ENCODE measurements at places on chromosomes 4 and X.

- no peak for DNase-seq
Measured at GRCh38 chrX:40011322-40012038, 86.3 kb downstream of the BCOR start.

GRCh38 chrX:106599411-106599810, 12.4 kb upstream of the RADX start:
- DNase-seq = no peak

DNA sequence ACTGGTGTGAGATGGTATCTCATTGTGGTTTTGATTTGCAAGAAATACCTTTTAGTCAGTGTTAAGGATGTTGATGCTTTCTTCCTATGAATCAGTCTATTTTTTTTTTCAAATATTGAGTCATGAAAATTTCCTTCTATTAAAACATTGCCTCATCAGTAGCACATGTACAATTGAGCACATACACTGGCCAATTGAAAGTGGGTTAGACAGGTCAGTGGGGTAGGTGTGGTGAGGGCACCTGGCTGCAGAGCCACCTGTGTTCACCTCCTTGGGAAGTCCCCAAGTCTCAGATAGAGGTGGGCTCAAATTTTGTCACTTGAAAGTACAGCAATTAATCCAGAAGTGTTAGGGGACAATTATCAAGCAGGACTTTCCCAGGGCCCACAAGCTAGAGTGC, 243.7 kb downstream of the SPRY1 start:
- DNase-seq = peak; percentile 35

- DNase-seq = peak; percentile 24
Measured at GRCh38 chr4:122703868-122704267, 28.6 kb upstream of the BBS12 start.

GRCh38 chr4:171602638-171603355, 210.4 kb upstream of the GALNTL6 start:
- no peak for DNase-seq

GRCh38 chrX:45566456-45566855, 365.8 kb upstream of the DIPK2B start:
- DNase-seq = no peak

DNA sequence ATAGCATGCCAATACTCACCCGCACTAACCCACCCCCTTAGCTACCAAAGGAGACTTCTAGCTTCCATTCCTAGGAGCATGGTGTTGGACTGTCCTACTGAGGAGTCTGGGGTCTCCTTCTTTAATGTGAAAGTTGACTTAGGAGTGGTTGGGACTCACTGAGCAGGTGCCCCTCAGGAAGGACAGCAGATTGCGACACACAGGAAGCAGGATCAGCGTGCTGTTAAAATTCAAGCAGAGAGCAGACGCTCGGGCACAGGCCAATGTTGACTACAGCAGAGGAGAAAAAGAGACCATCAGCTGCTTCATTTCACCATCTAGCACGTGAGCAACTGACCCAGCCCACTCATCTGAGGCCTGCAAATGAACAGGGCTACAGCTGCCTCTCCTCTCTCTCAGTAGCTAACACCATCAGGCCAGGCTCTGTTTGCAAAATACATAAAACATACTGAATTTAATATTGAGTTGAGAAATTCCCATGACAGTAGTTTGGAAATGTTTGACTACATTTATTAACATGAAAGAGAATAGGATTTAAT, 10.8 kb downstream of the NOX1 start:
- no peak for DNase-seq

DNA sequence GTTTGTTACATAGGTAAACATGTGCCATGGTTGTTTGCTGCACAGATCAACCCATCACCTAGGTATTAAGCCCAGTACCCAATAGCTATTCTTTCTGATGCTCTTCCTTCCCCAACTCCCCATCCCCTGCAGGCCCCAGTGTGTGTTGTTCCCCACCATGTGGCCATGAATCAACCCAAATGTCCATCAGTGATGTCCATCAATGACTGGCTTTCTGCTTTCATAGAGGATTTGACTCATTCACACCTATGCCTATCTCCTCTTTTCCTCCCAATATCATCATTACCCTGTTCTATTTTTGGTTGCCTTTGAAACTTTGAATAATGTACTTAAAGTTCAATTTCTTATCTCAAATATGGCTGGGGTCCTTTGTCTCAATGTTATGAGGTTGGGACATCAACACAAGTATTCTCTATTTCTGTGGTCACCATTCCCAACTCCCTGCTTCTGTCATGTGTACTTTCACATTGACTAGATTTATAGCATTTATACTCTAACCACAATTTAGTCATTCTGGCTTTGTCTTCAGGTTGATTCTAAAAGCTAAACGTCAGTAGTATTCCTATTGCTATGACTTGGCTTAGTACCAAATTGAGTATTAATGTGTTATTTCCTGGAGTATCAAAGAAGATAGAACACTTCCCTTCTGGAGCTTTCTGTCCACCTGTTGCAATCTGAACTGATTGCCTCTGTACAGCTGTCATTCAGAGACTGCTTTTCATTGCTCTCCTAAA, 107.2 kb downstream of the TAB3 start:
- no peak for DNase-seq

DNA sequence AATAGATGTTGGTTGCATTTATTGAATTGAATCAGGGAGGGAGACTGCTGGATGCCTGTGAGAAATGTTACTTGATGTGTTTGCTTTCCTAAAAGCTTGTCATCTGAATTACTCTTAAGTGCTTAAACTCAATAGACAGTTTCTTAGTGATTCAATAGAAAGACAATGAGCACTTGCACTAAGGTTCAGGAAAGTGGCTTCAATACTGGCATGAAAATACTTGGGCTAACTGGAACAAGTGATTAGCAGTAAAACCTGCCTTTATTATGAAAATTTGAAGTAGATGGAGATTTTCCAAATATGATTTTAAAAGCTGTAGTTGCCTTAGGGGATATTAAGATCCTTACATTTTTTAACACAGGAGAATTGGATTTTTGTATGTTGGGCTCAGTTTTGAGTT, 123.3 kb downstream of the RNF150 start:
- DNase-seq = no peak

DNA sequence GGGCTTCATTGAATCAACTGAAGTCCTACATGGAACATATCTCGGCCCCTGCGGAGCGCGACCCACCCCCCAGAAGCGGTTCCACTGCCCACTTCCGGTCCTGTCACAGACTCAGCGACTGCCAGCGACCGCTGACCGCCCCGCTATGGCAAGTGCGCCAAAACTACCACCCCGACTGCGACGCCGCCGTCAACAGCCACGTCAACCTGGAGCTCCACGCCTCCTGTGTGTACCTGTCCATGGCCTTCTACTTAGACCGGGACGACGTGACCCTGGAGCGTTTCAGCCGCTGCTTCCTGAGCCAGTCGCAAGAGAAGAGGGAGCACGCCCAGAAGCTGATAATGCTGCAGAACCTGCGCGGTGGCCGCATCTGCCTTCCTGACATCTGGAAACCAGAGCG, 14.8 kb upstream of the FAM47A start:
- DNase-seq = no peak

All from AG10803 (cell line).